ENCODE measurements at places on chromosomes 3 and 15. TPM values are rescaled to one million over a fixed set of nuclear protein-coding genes. Genes with fewer than 3 reads are reported as not detected.

TMOD2 gene
- total RNA-seq: 118 TPM

IMPG2 gene
- 0.74 TPM for total RNA-seq

SLC49A4 gene
- total RNA-seq: 10.2 TPM

MAN2C1 gene
- total RNA-seq: 237 TPM

ATP8B4 gene
- 45.8 TPM for total RNA-seq

CTSH gene
- 10.0 TPM for total RNA-seq

GP9 gene
- 1.5 TPM for total RNA-seq

RIOX2 gene
- total RNA-seq: 13.4 TPM

ELL3 gene
- 1.9 TPM for total RNA-seq

FRMD4B gene
- total RNA-seq: 102 TPM

AGBL1 gene
- total RNA-seq: 0.03 TPM

GOLGA8Q gene
- not detected for total RNA-seq

KPNA1 gene
- 87.2 TPM for total RNA-seq

ACTC1 gene
- 4.2 TPM for total RNA-seq

CCDC71 gene
- 24.8 TPM for total RNA-seq

CAPN3 gene
- 2.0 TPM for total RNA-seq

SLC28A1 gene
- total RNA-seq: not detected

FETUB gene
- not detected for total RNA-seq

MFSD1 gene
- total RNA-seq: 24.8 TPM

OR5K2 gene
- not detected for total RNA-seq

CNTN6 gene
- not detected for total RNA-seq

Measured in endothelial cell (in vitro differentiated cells).